ENCODE measurements at places on chromosomes 6 and 20. TPM values are rescaled to one million over a fixed set of nuclear protein-coding genes. Genes with fewer than 3 reads are reported as not detected.

GNMT gene
- 0.23 TPM for total RNA-seq

LGSN gene
- not detected for total RNA-seq

COX4I2 gene
- not detected for total RNA-seq

SLC22A16 gene
- not detected for total RNA-seq

FOXQ1 gene
- not detected for total RNA-seq

PTCRA gene
- not detected for total RNA-seq

OR2J3 gene
- not detected for total RNA-seq

LY86 gene
- 0.48 TPM for total RNA-seq

RIN2 gene
- not detected for total RNA-seq

SLC2A10 gene
- not detected for total RNA-seq

SLC35F1 gene
- not detected for total RNA-seq

CYP24A1 gene
- 0.13 TPM for total RNA-seq

FYN gene
- 521 TPM for total RNA-seq

THBS2 gene
- not detected for total RNA-seq

NKAIN4 gene
- not detected for total RNA-seq

PDYN gene
- total RNA-seq, result not detected

RSPO3 gene
- not detected for total RNA-seq

SRXN1 gene
- total RNA-seq, result 27.9 TPM

GRIK2 gene
- total RNA-seq, result not detected

SLC22A3 gene
- not detected for total RNA-seq

CASS4 gene
- total RNA-seq, result 2.8 TPM

SEC63 gene
- 80.7 TPM for total RNA-seq

MCCD1 gene
- not detected for total RNA-seq

ULBP3 gene
- total RNA-seq, result 0.78 TPM

OPN5 gene
- total RNA-seq, result not detected

IL17A gene
- total RNA-seq, result 0.61 TPM

C6orf141 gene
- total RNA-seq, result not detected

NEURL2 gene
- total RNA-seq, result 2.8 TPM

SOX12 gene
- 7.9 TPM for total RNA-seq

ELOVL4 gene
- total RNA-seq, result 1.7 TPM

RIPPLY2 gene
- total RNA-seq, result not detected

PPDPF gene
- 163 TPM for total RNA-seq

MOG gene
- not detected for total RNA-seq

CDKN1A gene
- total RNA-seq, result 39.6 TPM

PCSK2 gene
- not detected for total RNA-seq

GPR6 gene
- not detected for total RNA-seq

SLC32A1 gene
- total RNA-seq, result not detected

TRIM40 gene
- not detected for total RNA-seq

MYB gene
- 30.7 TPM for total RNA-seq

AHI1 gene
- total RNA-seq, result 46.2 TPM

NDUFAF4 gene
- 82.3 TPM for total RNA-seq

FAM217B gene
- 33.2 TPM for total RNA-seq

GSTA1 gene
- not detected for total RNA-seq

TMEM217 gene
- total RNA-seq, result 5.7 TPM

CABLES2 gene
- 7.7 TPM for total RNA-seq

RIMS4 gene
- 0.04 TPM for total RNA-seq

STMND1 gene
- total RNA-seq, result not detected

ULBP1 gene
- total RNA-seq, result 1.1 TPM

MCM3 gene
- total RNA-seq, result 297 TPM

DEFB126 gene
- not detected for total RNA-seq

MCM8 gene
- 37.0 TPM for total RNA-seq

NRN1 gene
- 0.61 TPM for total RNA-seq

HAO1 gene
- total RNA-seq, result not detected

SSTR4 gene
- not detected for total RNA-seq

MCHR2 gene
- not detected for total RNA-seq

EEF1A1 gene
- 7,755 TPM for total RNA-seq

IL17F gene
- total RNA-seq, result 3.6 TPM

FAM83C gene
- not detected for total RNA-seq
